Thyroid gland (tissue), 4 donors: ENCODE measurements at places on chromosomes 6 and 20.

DNA sequence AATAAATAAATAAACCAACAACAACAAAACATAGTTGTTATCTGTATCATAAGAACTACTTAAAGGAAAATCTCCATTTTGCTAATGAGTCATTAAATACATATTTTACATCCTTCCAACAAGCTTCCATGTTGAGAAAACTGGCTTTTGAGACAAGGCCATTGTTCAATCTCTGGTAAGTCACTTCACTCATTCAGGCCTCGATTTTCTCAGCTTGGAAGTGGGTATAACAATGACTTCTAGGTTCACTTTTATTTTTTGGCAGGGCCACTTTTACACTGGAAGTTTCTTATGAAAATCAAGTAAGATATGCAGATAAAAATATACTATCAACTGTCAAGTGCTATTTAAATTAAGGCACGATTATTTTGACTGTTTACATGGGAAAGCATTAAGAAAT, 30.0 kb downstream of the WRNIP1 start:
- no peak for DNase-seq

- DNase-seq: no peak
Observed at GRCh38 chr6:5684320-5685053, 322.2 kb downstream of the NRN1 start.

DNA sequence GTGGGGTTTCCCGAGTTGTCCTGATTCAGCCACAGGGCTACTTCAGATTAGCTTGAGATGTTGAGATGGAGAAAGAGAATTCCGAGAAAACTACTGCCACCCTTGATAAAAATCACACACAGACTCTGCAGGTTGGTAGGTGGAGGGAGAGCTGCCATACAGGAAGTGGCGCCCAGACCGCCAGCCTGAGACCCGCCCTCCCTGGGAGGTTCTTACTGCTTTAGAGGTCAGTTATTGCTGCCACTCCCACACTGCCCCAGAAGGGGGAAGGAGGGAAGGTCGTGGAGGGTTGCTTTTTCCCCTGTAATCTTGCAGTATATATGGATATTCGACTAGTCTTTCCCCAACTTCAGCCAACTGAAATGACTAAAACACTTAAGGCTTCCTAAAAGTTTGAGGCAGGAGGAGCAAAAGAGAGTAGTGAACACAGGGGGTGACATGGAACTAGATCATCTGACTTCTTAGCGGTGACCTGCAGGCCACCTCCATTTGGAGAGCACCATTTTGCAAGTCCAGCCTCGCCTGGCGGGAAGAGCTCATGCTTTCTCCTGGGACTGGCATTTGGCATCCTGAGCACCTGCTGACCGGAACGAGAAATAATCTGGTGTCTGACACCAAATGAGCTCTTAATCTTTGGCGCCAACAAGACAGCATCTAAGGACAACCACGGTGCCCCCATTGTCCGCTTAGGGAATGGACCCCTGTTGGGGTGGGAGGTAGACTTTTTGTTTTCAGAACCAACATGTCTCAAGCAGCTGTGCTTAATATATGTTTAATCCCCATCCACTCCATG, 35.7 kb upstream of the SLC22A1 start:
- DNase-seq: no peak

GRCh38 chr20:31684153-31685015, 38.3 kb downstream of the BCL2L1 start:
- DNase-seq: peak; percentile 80

GRCh38 chr6:21132856-21133838, 460.4 kb upstream of the SOX4 start:
- no peak for DNase-seq

DNA sequence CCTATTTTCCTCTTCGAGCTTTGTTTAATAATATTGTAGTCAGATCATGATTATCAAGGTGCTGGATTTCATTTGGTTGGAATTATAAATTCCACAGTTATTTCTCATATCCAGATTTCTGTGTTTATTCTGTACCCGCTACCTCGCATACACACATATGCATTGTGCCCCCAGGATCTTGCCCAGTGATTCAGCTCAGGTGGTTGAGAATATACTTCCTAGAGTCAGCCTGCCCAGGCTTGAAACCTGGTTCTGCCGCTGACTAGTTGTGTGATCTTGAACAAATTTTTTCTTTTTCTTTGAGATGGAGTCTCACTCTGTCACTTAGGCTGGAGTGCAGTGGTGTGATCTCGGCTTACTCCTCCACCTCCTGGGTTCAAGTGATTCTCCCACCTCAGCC, 14.7 kb downstream of the GINM1 start:
- DNase-seq: no peak

DNA sequence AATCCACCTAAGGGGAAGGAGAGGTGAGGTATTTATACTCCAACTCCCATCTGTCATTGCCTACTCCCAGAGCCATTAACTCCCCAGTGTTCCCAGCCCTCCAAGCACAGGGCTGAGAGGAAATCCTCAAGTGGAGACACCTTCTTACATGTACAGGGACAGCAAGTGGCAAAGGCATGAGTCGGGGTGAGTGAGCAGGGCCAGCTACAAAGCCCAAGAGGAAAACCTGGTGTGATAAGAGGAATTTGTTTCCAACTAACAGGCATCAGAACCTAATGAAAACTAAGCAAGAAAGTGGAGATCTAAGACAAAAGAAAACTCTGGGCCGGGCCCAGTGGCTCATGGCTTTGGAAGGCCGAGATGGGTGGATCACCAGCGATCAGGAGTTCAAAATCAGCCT, 70.0 kb upstream of the SRSF6 start:
- DNase-seq: no peak

- peak; percentile 95 for DNase-seq
Observed at GRCh38 chr20:57439432-57439831, 48.2 kb downstream of the RBM38 start.

DNA sequence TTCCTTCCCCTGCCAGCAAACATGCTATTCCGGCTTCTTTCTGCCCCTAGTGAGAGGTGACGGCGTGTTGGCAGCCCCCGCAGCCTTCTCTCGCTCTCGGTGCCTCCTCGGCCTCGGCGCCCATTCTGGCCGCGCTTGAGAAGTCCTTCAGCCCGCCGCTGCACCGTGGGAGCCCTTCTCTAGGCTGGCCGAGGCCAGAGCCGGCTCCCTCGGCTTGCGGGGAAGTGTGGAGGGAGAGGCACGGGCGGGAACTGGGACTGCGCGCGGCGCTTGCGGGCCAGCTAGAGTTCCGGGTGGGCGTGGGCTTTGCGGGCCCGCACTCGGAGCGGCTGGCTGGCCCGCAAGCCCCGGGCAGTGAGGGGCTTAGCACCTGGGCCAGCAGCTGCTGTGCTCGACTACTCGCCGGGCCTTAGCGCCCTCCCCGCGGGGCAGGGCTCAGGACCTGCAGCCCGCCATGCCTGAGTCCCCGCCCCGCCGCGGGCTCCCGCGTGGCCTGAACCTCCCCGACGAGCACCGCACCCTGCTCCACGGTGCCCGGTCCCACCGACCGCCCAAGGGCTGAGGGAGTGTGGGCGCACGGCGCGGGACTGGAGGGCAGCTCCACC, 20.0 kb upstream of the PXDC1 start:
- DNase-seq: no peak

DNA sequence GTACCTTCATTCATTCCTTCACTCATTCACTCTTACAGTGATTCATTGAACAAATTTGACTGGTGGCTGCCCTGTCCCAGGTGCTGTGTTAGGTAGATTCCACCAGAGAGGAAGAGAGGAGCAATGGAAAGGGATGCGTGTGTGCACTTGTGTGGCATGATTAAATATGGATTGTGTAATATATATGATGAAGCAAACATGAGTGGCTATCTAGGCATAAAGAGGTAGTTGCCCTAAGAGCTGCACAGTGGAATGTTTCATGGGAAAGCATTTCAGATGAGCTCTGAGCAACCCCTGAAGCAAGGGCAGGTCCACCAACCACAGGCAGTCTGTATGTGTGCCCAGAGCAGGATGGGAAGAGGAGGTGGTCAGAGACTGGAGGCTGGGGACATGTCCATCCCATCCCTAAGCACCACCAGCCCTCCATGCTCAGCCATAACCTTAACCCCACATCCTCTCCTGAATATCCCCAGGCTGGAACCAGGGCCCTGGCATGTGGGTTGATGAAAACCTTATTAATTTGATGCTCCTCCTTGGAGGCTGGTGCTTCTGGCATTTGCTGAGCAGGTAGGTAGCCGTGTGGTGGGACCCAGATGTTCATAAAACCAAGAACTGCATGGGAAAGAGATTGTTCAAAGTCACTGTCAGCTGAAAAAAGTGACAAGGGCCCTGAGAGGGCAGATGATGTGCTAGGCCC, 226.2 kb downstream of the SYNDIG1 start:
- no peak for DNase-seq

DNA sequence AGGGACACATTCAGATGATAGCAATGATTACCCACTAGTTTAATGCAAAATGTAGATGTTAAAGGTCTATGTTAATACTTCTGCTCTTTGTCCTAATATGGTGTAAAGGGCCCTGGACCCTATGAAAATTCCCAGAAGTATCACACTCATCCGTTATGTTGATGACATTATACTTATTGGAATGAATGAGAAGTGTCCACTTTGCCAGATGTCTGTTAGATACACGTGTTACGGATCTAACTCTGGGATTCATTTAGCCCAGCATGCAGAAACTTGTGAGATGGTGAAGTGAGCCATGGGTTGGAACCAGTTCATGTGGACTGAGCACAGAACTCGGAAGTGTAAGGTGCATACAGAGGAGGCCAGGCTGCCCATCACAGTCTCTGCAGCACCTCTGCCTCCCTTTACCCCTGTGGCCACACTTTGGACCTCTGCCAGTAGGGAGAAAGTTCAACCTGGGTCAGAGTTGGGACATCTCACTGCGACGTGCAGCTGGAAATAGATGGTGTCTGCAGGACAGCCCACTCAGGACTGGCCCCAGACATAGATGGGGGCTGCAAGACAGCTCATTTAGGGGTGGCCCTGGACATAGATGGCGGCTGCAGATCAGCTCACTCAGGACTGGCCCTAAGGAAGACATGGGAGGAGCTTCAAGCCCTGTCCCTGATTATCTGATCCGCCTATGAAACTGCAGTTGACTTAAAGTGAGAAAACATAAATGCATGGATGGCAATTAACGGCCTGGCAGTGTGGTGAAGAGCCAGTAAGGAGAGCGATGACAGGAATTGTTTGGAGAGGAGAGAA, 71.2 kb upstream of the THBS2 start:
- no peak for DNase-seq
